ENCODE measurements at places on chromosomes 11 and 22.

- DNase-seq, result no peak
These were observed 156.8 kb downstream of the C11orf91 start for GRCh38 chr11:33543823-33544222.

DNA sequence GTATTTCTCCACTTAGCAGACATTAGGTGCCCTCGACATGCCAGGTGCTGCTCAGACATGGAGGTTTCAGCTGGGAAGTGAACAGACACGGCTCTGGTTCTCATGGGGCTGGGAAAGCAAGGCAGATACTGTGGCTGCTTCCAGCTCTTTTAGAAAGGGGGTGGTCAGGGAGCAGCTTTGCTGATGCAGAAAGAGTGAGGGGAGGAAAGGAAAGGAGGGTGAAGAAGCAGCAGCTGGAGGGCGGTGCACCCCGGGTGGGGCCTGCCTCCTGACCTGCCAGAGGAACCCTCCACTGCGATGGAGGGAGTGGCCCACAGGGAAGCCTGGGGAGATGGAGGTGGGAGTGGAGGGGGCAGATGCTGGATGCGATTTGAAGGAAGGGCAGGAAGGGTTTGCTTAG, 76.8 kb downstream of the MORC2 start:
- no peak for DNase-seq

DNA sequence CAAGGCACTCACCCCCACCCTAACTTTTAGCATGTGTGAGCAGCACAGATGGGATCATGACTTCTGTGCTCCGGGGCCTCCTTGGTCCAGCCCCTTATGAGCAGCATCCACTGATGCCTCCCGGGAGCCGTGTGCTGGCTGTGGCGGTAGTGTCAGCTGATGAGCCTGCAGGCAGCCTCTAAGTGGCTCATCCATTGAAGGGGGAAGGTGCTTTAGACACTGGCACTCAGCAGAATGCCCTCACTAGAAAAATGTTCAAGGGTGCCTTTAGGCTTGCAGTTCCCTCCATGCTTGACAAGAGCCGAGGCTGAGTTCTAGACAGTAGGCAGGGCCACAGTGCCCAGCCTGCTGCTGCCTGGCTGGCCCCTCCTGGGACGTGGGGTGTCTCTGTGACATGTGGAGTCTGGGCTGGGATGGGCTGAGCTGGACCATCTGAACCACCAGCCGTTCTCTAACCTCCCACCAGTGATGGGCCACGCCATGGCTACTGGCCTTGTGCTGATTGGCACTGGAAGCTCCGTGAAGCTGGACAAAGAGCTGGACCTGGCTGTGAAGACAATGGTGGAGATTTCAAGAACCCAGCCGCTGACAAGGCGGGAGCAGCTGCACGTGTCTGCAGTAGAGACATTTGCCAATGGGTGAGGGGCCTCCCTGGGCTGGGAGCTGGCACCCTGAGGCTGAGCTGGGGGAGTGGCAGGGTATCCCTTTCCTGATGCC, 5.8 kb downstream of the TTC38 start:
- no peak for DNase-seq

DNA sequence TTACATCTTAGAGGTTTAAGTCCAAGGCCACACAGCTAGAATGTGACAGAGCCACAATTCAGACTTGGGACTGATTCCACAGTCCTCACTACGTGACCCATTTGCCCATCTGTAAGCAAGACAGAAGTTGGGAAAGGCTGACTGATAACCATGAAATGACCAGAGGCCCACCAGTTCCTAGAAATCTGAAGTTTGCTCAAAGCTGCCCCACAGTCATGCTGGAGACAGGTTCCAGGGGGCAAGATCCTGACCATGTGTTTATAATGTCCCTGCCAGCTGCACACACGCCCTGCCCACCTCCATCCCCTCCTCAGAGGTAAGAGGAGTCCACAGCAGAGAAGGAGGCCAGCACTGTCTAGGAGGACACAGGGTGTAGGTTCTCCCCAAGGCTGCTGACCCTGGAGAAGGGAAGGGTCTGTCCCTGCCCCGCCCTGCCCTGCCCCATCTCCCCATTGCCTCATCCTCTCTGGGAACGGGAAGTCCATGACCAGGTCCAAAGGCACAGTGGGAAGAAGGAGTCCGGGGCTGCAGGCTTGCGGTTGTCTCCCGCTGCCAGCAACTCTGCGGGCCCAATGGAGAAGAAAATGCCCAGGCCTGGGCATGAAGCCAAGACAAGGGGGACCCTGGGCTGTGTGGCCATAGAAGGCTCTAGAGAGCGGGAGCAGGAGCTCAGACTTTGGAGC, 11.9 kb upstream of the OAF start:
- no peak for DNase-seq

- DNase-seq, result no peak
These were observed 5.8 kb downstream of the A4GALT start for GRCh38 chr22:42714768-42715390.

- no peak for DNase-seq
These were observed 10.8 kb downstream of the OPCML start for GRCh38 chr11:133521502-133521901.

- DNase-seq, result no peak
These were observed 58.4 kb downstream of the TRMU start for GRCh38 chr22:46393873-46394272.

DNA sequence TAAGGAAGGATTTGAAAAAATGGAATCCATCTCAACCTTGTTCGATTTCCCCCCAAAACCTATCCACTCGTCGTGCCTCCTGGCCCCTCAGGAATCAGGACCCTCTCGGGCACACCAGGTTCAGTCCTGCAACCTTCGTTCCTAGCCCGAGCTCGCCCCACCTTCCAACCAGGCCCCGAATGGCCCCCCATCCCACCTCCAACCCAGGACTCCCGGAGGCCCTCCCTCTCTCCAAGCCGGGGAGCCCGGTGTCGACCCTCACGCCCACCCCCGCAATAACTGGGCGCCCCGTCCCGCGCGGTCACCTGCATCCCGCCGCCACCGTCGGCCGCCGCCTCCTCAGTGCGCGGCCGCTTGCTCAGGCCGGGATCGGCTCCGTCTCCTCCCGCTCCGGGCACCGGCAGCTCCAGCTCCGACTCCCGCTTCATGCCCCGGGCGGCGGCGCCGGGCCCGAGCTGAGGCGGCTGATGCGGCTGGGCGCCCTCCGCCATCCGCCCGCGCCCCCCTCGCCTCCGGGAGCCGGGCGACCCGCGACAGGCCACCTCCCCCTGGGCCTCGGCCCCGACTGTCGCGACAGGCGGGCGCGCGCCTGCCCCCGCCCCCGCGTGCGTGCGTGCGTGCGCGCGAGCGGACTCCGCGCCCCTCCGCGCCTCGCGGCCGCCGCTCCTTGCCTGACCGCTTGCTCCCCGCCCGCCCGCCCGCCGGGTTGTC, 534 bp downstream of the RBFOX2 start:
- peak; percentile 8 for DNase-seq

- DNase-seq, result no peak
These were observed 16.2 kb upstream of the ZNRF3 start for GRCh38 chr22:28867191-28867590.

DNA sequence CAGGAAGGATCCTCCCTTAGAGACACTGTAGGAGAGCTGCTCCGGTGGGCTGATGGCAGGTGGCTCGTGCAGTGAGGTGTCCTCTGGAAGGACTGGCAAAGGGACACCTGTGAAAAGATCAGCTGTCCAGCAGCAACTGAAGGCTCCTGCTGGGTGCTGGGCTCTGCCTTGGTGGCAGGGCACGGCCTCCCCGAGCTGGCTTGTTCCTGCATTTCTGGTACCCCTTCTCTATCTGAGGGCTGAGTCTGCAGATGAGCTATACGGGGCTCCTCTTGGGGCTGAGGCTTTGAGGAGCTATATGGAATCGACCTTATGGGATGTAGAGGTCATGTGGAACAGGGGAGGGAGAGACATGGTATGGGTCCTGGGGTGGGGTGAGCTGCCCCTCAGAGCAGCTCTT, 875.8 kb downstream of the BRD1 start:
- no peak for DNase-seq

DNA sequence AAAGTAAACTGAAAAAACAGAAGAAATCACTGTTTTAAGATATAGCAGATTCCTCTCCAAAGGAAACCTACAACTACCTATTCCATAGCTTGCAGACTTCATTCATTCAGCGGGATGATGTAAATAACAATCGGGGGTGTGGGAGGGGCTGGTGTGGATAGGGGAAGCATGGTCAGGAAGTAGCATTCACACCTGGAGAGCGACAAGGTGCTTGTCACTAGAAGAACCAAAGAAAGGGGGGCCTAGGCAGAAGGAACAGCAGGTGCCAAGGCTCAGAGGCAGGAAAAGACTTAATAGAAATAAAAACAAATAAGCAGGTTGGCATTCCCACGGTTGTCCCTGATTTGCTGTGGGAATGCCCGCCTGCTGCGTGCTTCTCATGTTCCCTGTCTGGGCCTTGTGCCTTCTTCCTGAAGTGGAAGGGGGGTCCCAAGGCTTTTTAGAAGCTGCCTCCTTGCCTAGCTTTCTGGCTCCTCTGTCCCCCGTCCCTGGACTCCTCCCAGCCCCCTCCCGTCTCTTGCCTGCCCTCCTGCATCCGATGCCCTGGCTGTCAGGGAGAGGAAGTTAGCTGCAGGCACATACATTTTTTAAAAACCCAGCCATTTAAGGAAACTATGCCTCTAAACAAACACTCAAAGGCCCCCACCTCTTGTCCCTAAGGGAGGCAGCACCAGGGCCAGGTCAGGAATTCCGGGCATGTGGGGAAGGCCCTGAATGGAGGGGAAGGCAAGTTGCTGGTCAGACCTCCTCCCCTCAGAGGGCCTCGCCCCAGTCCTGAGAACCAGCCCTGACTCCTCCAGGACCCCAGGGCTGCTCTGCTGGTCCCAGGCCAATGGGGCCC, 54.7 kb upstream of the PRDM11 start:
- no peak for DNase-seq

DNA sequence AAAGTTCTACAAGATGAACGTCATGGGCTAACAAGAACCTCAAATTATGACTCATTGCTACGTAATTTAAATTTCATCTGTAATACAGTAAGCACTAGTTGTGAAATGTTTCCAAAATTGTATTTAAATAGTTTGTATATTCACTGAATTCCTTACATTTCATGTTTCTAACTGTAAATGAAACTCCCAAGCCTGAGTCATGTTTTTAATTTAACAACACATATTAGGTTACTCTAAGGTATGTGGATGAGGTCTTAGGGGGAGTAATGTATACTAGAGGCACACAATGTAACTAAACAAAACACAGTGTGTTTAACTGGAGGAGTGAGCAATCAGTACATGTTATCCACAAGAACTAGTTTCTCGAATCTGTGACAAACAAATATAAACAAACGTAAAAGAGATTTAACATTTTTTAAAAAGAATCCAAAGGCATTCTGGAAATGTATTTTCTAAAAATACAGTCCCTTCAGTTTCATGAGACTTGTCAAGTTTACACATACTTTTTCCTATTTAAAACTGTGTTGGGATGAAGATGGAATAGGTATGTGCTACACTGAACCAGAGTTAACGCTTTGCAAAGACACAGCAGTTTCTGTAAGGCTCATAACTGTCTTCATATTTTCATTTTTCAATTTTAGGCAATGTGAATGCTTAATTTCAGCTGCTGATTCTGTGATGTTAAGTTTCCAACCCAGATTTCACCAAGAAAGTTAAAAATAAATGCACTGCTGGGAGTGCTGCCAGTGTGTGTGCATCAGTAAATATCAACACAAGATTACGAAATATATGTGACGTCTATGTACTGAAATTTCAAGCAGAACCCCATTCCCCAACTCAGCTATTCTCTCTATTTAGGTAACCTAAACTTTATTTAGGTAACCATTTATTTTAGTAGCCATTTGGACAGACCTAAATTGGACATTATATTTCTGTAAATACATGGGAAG, 52.6 kb downstream of the PITPNB start:
- no peak for DNase-seq

GRCh38 chr11:95638501-95638900, 151.1 kb downstream of the FAM76B start:
- no peak for DNase-seq

- DNase-seq, result no peak
These were observed 9.8 kb downstream of the MS4A6E start for GRCh38 chr11:60336767-60337391.

GRCh38 chr22:38864361-38865191, 7.4 kb downstream of the CBX6 start:
- DNase-seq, result no peak

DNA sequence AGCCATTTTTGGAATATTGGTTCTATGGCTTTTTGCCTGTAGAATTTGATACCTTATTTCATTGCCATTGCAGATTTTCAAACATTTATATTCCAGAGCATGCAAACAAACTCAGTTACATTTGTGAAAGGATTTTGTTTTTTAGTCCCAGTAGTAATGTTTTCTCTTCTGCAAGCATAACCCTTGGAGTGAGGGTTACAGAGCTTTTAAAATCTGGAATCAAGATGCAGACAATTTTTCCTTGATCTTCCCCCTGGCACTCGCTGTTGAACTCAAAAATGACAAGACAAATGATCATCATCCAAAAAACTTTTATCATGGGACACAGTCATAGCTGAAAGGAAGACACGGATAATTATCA, 20.8 kb downstream of the BBOX1 start:
- no peak for DNase-seq

DNA sequence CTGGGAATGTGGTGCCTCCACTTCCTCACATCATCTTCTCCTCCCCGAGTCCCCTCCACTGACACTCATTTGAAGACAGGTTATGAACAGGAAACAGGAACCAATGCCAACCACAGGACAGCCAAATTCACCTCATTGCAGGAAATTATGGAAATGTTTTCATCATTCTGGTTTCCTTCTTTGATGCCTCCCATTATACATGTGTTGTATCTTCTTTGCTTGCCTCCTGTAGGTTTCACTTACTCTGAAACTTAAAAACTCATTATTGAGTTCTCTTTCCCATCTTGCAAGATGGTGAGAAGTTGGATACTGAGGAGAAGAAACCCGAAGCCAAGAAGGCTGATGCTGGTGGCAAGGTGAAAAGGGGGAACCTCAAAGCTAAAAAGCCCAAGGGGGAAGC, 108.5 kb downstream of the PHF21B start:
- no peak for DNase-seq

- no peak for DNase-seq
These were observed 396.6 kb downstream of the NELL1 start for GRCh38 chr11:21066030-21066429.

DNA sequence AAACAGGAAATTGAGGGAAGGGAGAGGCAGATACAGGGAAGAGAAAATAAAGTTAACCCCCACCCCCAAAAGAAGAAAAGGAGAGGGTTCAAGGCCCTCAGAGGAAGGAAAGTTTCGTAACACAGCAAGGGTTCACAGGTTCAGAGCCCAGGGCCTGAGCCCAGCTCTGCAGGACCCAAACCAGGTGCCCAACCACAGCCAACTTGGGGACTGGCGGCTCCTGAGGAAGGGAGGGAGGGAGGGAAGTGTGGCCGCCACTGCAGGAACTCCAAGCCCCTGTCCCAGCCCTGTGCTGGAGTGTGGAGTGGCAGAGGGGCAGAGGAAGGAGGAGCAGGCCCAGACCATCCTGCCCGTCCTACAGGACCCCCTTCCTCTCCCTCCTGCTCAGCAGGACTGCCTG, 59.2 kb downstream of the ELFN2 start:
- DNase-seq, result no peak

DNA sequence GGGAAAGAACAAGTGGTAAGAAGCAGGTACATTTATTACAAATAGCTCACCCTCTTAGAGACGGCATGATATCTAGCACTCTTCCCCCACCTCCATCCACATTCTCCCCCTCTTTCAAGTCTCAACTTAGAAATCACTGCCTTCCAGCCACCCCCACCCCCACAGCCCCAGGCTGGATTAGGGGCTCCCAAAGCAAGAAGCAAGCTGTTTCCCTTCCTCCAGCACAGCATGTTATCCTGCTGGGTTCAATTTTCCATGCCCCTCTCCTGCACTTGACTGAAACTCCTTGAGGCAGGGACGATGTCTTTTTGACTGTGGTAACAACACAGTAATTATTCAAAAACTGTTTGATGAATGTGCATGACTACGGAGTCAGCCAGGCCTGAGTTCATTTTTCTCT, 350.7 kb downstream of the LARGE1 start:
- DNase-seq, result no peak

Data from GM18507 (cell line).